ENCODE measurements at places on chromosomes 4 and X. TPM values are rescaled to one million over a fixed set of nuclear protein-coding genes. Genes with fewer than 3 reads are reported as not detected.

CLGN gene
- 3.6 TPM for total RNA-seq

HAND2 gene
- 116 TPM for total RNA-seq

TNIP3 gene
- 1.2 TPM for total RNA-seq

PHEX gene
- 0.24 TPM for total RNA-seq

DNA sequence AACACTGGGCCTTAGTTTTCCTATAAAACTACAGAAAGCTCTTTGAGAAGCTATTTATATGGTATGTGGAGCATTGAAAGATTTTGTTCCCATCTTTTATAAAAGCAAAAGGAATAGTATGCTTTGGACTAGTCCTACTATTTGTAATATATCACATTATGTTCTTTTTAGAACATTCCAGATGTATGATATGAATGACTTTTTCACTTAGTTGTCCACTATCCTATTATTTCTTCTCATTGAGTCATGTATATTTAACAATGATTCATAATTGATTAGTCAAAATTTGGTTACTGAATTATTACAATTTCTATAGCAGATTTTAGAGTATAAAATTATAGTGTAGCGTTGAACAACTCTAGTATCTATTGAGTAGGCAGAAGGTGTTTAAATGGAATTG lies 34.2 kb downstream of the RASSF6 start:
- DNase-seq, result no peak

DNA sequence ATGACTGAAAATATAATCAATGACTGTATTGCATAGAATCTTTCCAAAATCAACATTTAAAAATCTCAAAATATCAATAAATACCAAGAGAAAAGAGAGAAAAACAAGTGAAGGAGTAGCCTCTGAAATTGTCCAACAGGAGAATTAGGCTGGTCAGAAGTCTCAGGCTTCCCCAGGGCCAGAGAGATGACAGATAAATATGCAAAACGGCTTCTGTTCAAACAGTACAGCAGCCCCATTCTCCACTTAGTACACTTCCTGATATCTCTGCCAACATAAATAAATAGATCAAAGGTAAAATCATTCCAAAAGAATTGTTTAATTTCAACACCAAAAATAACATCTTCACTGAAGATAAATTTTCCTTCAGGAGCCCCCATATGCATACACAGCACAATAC lies 204.7 kb upstream of the GABRA2 start:
- DNase-seq, result no peak

DNA sequence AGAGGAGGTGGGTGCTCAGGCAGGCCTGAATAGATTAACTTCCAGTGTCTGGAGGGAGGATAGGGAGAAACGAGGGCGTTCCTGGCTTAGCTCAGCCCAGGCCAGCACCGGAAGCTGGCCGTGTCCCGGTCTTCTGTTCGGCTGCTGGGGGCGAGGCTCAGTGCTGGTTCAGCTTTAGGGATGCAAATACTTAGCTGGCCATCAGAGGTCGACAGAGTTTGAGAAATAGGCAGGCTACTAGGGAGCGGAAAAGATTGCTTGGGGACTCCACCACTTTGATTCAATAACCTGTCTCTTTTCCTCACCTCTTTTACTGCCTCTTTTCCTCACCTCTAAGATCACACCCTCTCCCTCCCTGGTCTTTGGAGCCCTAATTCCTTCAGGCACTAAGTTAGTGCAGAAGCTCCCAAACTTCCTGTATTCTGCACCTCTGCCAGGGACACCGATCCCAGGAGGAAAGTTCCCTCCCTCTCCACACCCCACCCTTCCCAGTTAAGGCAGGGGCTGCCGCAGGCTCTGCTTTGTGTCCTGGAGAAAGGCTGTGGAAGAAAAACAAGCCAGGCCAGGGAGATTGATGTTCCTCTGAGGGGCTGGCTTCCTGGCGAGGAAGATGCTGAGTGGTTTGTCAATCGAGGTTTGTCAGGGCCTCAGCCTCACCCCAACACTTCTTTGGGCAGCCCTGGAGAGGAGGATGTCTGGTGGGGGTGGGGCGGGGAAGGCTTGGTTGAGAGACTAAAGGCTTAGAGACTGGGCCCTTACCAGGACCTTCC lies 6.0 kb upstream of the EFNB1 start:
- peak; percentile 74 for DNase-seq

- DNase-seq, result no peak
These were observed 137.9 kb downstream of the MAGEB17 start for GRCh38 chrX:16305187-16305586.

DNA sequence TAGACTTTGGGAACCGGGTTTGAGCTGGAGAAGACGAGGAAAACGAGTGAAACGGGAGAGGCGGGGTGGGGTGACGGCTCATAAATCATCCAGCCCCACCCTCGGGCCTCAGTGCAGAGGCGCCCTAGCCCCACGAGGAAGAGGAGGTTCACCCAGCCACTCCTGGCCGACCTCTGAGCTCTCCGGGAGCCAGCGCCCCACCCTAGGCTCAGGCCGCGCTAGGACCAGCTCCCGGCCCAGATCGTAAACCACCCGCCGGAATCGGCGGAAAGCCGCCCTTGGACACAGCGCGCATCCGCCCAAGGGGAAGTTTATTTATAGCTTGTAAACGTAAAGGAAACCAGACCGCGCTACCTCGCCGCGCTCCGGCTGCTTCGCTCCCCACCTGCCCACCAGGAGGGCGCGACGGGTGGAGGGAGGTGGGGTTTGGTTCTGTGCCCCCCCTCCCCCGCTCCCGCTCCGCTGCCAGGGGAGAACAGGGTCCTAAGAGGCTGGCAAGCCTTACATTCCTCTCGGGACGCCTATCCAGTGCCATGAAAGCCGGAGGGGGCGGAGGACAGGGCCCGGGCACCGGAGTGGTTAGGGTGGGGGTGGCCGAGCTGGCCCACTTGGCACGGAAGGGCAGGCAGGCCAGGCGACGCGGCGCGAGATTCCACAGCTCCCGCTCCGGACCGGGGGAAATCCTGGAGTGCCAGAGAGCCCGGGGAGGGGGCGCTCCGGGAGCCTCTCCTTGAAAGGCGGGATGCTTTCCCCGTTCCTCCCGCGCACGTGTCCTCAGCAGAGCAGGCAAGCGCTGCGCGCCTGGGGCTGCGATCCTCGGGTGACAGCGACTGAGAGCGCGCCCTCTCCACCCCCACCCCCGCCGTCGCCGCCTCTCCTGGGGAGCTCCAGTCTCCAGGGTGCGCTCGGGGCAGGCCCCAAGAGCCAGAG lies 84.2 kb downstream of the BCOR start:
- DNase-seq, result peak; percentile 76

GRCh38 chrX:45774961-45775360 lies 574.3 kb upstream of the DIPK2B start:
- peak; percentile 74 for DNase-seq

GRCh38 chr4:123587983-123588494 lies 191.4 kb downstream of the SPRY1 start:
- peak; percentile 51 for DNase-seq

- DNase-seq, result no peak
These were observed 119.8 kb upstream of the ATP6AP2 start for GRCh38 chrX:40460926-40461325.

DNA sequence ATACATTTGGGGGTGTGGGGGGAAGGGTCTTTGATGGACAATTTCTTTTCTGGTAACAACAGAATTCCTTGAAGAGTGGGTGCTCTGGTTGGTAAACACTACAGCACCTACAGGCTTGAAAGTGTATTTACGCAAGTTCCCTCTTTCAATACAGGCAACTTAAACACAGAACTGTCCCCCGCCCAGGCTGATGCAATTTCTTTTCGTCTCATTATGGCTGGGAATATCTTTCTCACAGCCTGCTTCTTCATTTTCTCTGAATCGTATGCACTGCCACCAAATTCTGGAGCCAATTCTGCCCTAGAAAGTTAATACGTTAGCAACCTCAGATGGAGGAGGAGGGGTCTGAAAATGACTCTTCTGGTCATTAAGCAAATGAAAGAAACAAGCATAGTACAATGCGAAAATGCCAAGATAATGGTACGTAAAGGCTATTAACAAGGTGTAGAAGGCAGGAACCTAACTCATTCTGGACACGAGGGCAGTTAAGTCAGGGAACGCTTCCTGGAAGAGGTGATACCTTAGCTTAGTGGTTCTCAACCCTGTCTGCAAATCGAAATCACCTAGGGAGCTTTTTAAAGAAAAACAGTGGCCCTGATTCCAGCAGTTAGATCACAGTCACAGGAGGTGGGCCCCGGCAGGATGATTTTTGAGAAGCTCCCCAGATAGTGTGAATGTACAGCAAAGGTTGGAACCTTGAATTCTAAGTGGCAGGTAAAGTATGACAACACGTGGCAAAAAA lies 1.0 kb downstream of the AGA start:
- peak; percentile 25 for DNase-seq

DNA sequence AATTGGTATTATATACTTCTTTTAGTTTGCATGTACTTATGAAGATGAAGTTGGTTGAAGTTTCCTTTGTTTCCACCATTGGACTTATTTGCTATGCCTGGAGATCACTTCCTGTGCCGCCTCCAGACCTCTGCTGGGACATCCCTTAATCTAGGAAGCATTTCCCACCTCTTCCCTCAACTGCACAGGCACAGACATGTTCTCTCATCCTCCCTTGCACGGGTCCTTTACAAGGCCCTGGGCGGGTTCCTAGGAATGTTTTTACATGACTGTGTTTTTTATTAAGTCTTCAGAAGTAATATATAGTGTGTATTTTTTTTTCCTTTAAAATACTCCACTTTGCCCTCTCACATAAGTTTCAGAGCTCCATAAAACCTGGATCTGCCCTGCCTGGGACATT lies 51.0 kb downstream of the TMEM131L start:
- DNase-seq, result no peak

DNA sequence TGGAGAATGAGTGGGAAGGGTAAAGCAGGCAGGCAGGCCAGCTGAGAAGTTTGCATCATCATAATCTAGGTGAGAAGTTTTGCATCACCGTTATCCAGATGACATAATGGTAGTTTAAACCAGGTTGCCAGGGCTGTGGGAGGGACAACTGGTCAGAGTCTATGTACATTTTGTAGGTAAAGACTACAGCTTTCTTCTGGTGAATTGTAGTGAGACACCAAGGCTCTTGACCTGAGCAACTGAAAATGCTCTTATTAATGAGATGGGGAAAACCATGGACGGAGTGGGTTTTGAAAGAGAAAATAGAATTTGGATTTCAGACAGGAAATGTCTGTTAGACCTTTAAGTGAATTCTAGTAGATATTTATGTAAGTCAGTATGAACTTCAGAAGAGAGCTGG lies 76.0 kb upstream of the VEGFC start:
- DNase-seq, result no peak

GRCh38 chr4:39450618-39451017 lies 8.1 kb downstream of the RPL9 start:
- no peak for DNase-seq

- DNase-seq, result peak; percentile 24
These were observed 848.6 kb upstream of the PABPC4L start for GRCh38 chr4:135050086-135050717.

DNA sequence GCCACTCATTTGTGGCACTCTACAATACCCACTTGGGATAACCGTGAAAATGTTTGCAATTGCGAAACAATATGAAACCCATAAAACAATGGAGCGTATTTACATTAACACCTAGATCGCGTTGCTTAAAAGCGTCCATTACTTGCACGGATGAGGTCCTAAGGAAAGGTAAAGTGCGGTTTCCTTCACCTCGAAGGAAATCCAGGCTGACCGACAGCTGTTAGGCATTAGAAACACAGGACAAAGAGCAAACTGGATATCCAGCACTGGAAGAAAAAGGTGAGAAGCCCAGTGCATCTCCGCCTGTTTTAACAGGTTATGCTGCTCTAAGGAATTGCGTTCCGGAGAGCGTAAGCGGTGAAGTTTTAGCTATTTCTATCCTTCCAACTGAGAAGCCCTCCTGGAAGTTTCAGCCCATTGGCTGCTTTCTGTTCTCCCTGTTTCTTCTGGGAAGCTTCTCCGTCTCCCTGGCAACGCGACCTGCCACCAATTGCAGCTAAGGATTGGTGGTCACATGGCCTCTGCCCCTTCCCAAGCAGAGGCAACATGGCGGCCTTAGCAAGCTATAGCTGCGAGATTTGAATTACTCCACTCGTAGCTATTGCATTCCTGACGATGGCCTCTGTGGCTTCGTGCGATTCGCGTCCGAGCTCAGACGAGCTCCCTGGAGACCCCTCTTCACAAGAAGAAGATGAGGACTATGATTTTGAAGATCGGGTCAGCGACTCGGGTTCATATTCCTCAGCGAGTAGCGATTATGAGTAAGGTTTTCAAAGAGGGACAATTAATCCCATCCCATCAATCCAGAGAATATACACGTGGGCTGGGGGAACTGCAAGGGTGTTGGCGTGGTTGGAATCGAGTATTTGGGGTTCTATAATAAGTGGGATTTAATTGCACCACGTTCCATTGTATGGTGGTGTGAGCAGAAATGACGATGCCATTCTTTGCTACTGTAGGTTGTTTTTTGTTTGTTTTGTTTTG lies at the start of gene INTU:
TSS of gene INTU (plus strand) at position 538 of the 984 bp plus-strand sequence. CDS start at position 616, 78 bp downstream.
- peak; percentile 99 for DNase-seq

- DNase-seq, result no peak
These were observed 32.4 kb downstream of the LRBA start for GRCh38 chr4:150982557-150983233.

DNA sequence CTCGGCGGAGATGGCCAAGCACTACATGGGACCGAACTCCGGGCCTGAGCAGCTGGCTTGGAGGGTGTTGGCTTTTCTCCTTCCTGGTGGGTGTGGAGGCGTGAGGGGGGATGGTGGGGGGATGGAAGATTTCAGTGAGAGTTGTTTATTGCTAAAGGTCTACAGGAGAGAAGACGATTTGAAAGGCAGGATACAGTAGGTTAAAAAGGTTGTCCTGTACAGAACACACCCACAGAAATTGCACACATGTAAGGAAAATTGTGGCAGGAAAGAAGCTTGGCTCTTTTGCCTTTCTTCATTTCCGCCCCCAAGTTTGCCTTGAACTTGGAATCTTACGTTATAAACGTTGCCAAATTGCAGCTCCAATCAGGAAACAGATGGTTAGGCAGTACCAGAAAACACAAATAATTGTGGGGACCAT lies 74.1 kb upstream of the STOX2 start:
- DNase-seq, result no peak

DNA sequence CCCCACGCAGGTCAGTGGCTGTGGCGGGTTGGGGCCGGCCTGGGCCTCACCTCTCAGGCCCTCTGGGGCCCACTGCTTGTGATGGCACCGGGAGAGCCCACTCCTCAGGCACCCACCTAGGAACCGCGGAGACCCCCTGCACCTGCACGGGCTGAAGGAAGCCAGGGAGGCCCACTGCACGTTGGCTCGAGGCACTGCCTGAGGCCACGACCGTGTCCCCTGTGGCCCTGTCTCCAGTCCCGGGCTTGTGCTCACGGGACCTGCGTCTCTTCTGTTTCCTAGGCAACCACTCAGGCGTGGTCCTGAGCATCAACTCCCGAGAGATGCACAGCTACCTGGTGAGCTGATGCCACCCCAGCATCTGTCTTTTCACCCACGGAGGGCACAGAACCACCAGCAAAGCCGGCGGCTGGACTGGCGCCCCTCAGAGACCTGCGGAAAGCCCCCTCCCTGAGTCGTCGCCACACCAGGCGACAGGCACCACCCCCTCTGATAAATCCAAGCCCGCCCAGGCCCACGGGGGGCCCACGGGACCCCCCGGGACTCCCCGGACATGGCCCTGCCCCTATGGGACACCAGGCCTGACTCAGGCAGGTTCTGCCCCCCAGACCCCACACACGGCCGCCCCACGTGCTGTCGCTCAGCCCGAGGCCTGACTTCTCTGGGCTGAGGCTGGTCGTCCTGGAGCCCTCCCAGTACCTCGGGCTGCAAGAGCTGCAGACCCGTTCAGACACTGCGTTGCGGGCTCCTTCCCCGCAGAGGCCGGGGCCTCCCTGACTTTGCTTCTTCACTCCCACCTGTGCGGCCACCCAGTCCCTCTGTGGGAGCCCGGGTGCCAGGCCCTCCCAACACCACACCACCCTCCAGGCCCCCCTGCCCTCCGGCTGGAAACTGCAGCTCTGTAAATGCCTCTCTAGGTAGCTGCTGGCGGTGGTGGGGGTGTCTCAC lies 199.5 kb downstream of the AFAP1 start:
- DNase-seq, result no peak

- peak; percentile 85 for DNase-seq
These were observed 11.5 kb upstream of the SRPX start for GRCh38 chrX:38232079-38232686.

All from umbilical cord (tissue), 2 donors.